ENCODE measurements at places on chromosomes 16 and 17. TPM values are rescaled to one million over a fixed set of nuclear protein-coding genes. Genes with fewer than 3 reads are reported as not detected.

GRCh38 chr16:84724606-84725309 is 25.0 kb downstream of the USP10 start:
- DNase-seq, result no peak

- no peak for DNase-seq
Measured at GRCh38 chr17:74350486-74350885, 11.2 kb downstream of the BTBD17 start.

- DNase-seq, result peak; percentile 51
Measured at GRCh38 chr17:17354560-17355349, 51.6 kb downstream of the NT5M start.

- DNase-seq, result no peak
Measured at GRCh38 chr17:82531431-82531881, 11.9 kb downstream of the FOXK2 start.

GRCh38 chr17:8468127-8468526 is 32.4 kb downstream of the NDEL1 start:
- DNase-seq, result no peak

DNA sequence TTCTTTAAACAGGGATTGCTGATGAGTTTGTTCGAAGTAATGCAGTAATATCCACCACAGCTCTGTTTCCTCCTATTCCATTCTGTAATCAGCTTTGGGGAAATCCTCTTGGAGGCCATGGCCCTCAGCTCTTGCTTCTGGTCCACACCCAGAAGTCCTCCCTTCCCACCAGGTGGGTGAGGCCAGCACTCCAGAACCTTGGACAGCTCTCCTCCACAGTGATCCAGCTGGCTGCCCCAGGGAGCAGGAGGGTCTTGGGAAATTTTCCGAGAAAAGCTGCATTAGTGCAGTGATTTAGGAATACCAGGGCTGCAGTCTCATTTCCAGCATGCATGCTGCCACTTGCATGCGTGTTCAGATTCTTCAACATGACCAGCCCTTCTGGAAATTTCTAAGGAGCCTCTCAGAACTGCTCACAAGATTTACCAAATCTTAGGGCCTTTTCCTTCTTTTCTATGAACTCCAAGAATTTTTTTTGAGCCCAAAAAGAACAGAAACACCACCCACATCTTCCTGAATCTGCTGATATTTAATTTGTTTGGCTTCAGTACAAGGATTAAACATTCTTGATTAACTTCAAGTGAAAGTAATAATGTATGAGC is 4.2 kb downstream of the SMPD3 start:
- peak; percentile 33 for DNase-seq

DNA sequence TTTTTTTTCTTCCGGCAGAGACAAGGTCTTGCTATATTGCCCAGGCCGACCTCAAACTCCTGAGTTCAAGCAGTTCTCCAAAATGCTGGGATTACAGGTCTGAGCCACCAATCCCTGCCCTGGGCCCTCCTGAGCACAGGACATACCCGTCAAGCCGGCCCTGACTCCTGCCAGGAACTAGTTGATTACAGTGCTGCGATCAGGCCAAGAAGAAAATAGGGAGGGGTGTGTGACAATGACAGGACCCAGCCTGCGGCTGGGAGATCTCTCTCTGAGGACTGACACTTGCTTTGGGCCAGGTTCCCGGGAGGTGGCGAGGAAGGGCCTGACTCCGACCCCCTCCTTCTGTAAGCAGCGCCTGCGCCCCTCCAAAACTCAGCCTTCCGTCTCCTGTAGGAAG is 276.6 kb downstream of the MRTFB start:
- DNase-seq, result no peak

GRCh38 chr17:5439446-5439764 is 450 bp upstream of the C1QBP start:
- no peak for DNase-seq

DNA sequence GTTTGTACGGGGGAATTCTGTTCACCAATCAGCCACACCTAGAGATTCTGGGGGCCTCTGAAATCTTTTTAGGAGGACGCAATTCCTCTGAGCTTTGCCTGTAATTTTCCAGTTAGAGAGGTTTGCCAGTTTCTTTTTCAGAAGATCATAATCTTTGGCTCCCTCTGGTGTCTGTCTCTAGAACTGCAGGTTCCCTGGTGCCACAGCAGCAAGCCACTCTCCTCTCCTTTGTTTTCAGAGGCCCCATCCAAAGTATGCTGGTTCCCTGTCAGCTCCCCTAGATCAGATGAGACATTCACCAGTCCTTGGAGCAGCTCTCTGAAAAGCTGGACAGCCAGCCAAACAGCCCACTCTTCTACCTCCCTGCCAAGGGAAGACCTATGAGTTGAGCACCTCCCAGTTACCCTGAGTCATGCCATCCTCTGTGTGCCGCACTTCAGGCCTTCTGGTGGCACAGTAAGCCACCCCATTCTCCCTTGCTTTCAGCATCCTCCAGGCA is 36.1 kb downstream of the RNF112 start:
- no peak for DNase-seq

- no peak for DNase-seq
Measured at GRCh38 chr17:27326051-27326450, 32.1 kb downstream of the WSB1 start.

DNA sequence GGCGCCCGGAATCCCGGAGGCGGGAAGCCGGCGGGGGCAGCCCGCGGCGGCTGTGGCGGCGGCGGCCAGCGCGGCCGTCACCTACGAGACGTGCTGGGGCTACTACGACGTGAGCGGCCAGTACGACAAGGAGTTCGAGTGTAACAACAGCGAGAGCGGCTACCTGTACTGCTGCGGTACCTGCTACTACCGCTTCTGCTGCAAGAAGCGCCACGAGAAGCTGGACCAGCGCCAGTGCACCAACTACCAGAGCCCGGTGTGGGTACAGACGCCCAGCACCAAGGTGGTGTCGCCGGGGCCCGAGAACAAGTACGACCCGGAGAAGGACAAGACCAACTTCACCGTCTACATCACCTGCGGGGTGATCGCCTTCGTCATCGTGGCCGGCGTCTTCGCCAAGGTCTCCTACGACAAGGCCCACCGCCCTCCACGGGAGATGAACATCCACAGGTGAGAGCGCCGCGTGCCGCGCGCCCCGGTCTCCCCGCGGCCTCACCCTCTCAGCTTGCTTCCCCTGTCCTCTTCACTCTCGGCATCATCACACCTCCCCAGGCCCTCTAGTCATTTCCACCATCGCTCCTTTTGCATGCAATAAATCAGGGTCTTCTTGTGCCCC is 706 bp downstream of the SHISA6 start:
- DNase-seq, result no peak

- DNase-seq, result no peak
Measured at GRCh38 chr17:77817953-77818352, 140.6 kb upstream of the TNRC6C start.

DNA sequence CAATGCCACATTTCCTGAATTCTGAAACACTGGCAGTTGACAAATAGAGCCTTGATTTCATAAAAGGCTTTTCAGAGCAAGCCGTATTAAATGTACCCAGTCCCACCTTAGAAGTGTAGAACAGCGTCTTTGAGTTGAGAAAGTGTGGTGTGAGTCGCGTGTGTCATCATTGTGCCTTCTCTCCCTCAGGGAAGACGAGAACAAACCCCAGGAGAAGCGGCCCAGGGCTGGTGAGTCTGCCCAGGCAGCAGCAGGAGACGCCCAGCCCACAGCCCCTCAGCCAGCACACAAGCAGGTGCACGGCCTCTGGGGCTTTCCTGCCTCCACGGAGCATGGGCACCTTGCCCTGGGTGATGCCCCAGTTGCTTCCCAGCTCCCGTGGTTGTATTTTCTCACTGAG is 34.0 kb downstream of the CIBAR2 start:
- no peak for DNase-seq

DNA sequence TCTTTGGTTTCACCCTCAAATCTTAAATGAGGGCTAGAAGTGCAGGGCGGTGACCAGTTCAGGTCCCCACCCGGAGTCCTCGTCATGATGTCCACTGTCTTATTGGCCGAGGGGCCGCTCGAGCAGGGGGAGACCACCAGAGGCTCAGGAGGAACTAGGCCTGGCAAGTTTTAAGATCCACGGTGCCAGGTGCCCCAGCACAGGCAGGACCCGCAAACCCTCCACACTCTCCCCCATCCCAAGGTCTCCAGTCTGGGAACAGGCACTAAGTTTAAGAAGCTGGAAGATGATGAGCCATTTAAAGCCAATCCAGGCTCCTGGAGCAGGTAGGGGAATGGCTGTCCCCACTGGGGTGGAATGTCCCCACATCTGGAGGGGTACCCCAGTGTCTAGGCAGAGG is 4.1 kb downstream of the DLX3 start:
- no peak for DNase-seq

DNA sequence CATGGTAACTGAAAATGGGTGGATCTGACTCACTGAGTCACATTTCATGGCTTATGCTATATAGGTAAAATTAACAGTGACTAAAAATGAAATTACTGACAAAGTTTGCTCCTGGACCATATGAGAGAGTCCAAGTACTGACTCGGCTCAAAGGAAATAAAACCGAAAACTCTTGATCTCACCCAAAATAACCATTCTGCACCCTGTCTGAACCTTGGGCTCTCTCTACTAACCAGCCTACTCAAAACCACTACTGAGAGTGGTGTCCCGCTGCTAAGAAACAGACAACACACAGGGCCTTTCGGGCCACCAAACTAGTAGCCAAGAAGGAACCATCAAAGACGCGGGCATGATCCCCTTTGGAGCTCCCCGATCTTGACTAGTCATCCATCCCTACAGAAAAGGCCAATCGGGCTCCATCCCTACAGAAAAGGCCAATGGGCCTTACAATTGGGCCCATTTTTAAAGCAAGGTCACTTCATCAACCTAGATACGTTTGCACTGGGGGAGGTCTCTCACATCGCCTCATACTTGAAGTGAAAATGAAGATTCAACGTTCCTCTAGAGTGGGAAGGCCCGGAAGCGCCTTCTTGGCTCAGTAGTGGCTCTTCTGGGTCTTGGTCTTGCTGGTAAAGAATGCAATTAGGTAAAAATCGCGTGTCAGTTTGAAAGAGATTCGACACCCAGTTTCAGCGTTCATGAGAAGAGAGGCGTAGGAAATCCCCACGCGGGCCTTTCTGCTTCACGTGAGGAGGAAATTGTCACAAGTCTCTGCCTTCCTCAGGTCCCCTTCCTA is 720 bp upstream of the ZPBP2 start:
- no peak for DNase-seq

DNA sequence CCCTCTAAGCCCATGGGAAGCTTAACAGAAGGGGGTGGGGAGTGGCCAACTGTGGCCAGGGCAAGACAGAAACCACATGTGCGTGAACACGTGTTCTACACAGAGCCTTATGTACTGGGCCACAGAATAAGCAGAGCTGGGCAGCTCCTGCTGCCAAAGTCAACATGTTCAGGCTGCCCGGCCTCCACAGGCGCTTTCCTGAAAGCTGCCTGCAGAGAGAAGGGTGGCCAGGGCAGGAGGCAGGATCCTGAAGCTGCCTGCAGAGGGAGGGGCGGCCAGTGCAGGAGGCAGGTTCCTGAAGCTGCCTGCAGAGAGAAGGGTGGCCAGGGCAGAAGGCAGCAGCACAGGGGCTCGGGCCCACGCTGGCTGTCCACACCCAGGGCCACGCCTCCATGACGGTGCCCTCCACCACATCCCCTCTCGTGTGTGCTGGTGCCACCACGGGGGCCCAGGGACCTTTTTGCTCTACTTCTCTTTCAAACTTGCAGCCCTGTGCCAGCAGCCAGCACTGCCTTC is 79.5 kb downstream of the ANKRD11 start:
- no peak for DNase-seq

- DNase-seq, result no peak
Measured at GRCh38 chr17:52233632-52234031, 75.1 kb upstream of the CA10 start.

DNA sequence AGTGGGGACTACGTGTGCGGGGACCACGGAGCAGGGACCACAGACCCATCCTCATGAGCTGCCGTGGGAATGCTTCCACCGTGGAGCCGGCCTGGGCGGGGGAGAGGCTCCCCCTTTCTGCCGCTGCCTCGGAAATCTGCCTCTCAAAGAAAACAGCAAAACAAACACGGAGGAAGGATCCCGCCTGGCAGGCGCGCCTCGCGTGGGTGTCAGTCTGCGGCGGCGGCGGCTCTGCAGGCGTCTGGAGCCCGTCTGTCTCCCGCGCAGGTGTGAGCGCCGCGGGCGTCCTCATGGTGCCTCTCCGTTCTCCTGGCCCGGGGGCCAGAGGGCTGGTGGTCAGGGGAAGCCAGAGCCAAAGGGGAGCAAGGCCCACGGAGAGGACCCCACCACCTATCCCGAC is 27.5 kb downstream of the GSE1 start:
- no peak for DNase-seq

DNA sequence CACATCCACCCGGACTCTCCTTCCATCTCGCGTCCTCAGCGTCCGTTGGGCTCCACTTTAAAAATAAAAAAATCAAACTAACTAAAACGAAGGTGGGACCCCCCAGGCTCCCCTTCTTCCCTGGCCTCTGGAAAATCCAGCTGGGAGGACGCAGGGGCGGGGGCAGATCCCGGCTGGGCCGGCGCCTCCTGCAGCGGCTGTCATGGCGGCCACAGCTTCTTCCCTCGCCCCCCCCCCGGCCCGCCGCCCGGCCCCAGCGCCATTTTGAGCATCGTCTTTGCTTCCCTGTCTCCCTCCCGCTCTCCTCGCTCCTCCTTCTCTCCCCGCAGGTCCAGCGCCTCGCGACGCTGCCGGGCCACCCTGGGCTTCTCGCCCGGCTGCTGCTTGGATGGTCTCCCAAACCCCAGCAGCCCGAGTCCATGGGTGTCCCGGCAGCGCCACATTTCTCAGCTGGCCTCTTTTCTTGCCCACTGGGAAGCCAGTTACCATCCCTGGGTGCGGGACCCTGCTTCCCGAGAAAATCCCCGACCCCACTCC is 3.3 kb downstream of the HOXB2 start:
- DNase-seq, result no peak

DNA sequence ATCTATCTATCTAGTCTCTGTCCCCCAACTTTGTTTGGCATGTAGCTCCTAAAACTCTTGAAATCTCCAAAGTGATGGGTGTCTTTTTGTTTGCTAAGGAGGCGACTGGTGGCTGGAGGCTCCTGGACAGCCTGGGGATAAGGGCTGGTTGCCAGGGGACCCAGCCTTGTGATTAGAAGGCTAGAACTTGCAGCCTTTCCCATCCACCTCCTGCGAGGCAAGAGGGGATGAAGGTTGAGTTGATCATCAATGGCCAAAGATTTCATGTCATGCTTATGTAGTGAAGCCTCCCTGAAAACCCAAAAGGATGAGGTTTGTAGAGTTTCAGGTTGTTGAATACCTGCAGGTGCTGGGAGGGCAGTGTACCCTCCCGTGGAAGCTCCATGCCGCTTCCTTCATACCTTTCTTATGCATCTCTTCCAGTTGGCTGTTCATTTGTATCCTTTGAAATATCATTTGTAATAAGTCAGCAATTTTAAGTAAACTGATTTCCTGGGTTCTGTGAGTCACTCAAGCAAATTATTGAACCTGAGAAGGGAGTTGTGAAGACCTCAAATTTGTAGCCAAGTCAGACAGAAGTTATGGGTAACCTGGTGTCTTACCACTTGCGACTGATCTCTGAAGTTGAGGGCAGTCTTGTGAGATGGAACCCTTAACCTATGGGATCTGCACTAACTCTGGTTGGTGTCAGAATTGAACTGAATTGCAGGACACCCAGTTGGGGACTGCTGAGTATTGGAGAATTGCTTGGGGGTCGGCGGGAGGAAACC is 202.4 kb downstream of the SEC14L1 start:
- DNase-seq, result no peak

The DPEP3 gene
- 0.09 TPM for polyA plus RNA-seq

The BMERB1 gene
- polyA plus RNA-seq, result 47.7 TPM

The OR2C1 gene
- 0.31 TPM for polyA plus RNA-seq

The ADAM11 gene
- polyA plus RNA-seq, result 1.6 TPM

The MT1F gene
- polyA plus RNA-seq, result 46.6 TPM

The SMG1 gene
- polyA plus RNA-seq, result 60.2 TPM

The SEPTIN12 gene
- not detected for polyA plus RNA-seq

The MT1H gene
- 7.2 TPM for polyA plus RNA-seq

The SPEM1 gene
- not detected for polyA plus RNA-seq
